ENCODE measurements at places on chromosomes 1 and 21. TPM values are rescaled to one million over a fixed set of nuclear protein-coding genes. Genes with fewer than 3 reads are reported as not detected.

Gene SDHC
- total RNA-seq: 15.0 TPM

Gene SLC2A5
- 0.26 TPM for total RNA-seq

Gene C1orf216
- total RNA-seq: 6.3 TPM

Gene FCGR3A
- not detected for total RNA-seq

DNA sequence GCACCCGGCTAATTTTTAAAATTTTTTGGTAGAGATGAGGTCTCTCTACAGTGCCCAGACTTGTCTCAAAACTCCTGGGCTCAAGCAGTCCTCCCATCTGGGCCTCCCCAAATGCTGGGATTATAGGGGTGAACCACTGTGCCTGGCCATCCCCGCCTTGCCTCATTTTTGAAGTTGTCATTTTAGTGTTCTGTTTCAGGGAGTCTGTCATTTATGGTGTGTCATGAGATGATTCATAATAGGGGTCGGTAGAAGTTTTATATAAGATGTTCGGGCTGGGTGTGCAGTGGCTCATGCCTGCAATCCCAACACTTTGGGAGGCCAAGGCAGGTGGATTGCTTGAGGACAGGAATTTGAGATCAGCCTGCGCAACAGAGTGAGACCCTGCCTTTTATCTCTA is 8.5 kb downstream of the PRCC start:
- no peak for DNase-seq

DNA sequence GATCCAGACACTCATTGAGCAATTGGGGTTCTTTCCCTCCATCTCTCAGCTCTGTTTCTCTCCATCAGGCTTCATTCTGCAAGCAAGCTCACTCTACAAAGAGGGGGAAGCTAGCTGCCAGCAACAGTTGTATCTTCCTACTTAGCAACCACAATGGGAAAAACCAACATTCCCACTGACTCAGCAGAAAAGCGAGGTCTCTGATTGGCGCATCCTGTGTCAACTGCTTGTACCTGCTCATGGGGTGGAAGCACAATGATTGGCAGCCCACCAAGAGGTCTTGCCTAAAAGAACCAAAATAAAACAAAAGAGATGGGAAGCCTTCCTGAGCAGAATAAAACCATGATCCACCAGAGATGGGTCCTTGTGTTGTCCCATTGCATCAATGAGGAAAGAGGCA is 4.0 kb upstream of the CDA start:
- no peak for DNase-seq

GRCh38 chr1:96865731-96866685 is 144.4 kb downstream of the PTBP2 start:
- DNase-seq: peak; percentile 96

- DNase-seq: peak; percentile 67
These were observed 2.8 kb downstream of the S100A10 start for GRCh38 chr1:151990856-151991198.

- DNase-seq: no peak
These were observed 172.0 kb downstream of the CDC7 start for GRCh38 chr1:91672601-91673161.

DNA sequence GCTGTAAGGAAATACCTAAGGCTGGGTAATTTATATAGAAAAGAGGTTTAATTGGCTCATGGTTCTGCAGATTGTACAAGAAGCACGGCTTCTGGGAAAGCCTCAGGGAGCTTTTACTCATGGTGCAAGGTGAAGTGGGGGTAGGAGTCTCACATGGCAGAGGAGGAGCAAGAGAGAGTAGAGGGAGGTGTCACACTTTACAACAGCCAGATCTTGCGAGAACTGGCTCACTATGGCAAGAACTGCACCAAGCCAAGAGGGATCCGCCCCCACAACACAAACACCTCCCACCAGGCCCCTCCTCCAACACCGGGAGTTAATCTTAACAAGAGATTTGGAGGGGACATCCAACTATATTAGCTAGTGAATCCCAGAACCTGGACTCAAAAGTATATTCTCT is 135.4 kb upstream of the SOD1 start:
- no peak for DNase-seq

GRCh38 chr1:26780344-26780957 is 7.3 kb upstream of the PIGV start:
- DNase-seq: no peak

GRCh38 chr1:17218939-17219338 is 14.0 kb downstream of the PADI1 start:
- no peak for DNase-seq

DNA sequence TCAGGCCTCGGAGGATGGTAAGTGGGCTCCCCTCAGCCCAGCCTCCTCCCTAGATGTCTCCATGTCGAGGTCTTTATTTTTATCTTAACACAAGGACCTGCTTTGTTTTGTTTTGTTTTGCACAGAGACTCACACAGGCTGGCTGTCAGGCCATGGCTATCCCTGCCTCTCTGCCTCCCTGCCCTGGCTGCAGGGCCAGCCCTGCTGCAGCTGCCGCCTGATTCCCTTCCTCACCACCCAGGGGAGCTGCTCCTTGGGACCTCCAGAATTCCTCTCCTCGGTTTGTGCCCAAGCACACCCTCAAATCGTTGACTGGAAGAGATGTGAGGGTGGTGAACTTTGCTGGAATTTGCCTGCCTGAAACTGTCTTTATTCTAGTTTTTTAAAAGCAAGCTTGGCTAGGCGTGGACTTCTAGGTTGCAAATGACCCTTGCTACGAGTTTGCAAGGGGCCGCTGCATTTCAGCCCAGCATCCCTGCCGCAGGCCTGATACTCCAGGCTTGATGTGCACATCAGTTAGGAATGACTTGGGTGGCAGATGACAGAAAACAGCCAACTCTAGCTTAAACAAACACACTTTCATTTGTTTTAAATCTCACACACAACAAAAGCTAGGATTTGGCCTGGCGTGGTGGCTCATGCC is 37.1 kb downstream of the WNT9A start:
- DNase-seq: no peak

GRCh38 chr1:223811634-223812101 is 34.1 kb downstream of the TP53BP2 start:
- peak; percentile 59 for DNase-seq

DNA sequence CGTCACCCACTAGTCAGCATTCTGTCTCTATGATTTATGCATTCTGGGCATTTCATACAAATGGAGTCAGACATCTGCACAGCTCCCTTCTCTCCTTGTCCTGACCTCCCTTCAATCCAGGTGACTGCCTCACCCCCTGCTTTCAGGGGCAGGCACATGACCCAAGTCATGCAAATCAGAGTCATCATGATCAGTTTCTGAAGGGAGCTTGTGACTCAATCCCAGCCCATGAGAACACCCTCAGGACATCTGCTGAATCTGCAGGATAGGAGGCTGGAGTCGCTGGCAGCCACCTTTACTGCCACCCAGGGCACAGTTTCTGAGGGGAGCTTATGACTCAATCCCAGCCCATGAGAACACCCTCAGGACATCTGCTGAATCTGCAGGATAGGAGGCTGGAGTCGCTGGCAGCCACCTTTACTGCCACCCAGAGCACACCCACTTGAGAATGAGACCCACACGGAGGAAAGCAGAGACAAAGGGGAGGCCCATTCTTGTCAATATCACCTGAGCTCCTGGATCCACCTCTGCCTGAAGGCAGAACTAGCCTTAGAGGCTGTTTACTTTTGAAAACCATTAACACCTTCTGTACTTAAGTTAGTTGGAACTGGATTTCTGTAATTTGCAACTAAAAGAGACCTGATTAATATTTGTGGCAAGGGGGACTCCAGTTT is 62.3 kb upstream of the SLC25A33 start:
- DNase-seq: peak; percentile 94
